ENCODE measurements at places on chromosomes 4 and X. TPM values are rescaled to one million over a fixed set of nuclear protein-coding genes. Genes with fewer than 3 reads are reported as not detected.

SCD5 gene
- 124 TPM for total RNA-seq

ASB9 gene
- 5.3 TPM for total RNA-seq

H2BW2 gene
- total RNA-seq = not detected

CYLC1 gene
- not detected for total RNA-seq

MAGEA12 gene
- not detected for total RNA-seq

PAGE2 gene
- not detected for total RNA-seq

All from camera-type eye (tissue), 1 donor.